ENCODE measurements at places on chromosomes 2 and 18.

GRCh38 chr2:55112229-55113031 lies 62.2 kb upstream of the RTN4 start:
- no peak for DNase-seq

DNA sequence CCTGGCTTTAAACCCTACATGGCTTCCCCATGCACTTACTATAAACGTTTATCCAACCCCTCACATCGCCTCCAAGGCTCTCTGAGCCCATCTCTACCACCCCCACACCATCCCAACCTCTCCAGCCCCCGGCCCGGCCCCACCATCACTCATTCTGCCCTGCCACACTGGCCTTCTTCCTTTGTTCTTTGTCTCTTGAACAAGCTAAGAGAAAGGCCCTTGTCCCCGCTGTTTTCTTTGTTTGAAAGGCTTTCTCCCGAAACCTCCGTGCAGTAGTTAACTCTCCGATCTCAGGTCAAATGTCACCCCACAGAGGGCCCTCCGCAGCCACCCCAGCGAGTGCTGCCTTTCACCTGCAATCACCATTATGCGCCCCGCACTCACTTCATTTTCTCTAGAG lies 100.4 kb downstream of the AFF3 start:
- DNase-seq: no peak

GRCh38 chr2:33810046-33810835 lies 211.1 kb upstream of the FAM98A start:
- no peak for DNase-seq

GRCh38 chr2:77087987-77088414 lies 434.2 kb downstream of the LRRTM4 start:
- DNase-seq: no peak
